ENCODE measurements at places on chromosomes 5 and 9.

DNA sequence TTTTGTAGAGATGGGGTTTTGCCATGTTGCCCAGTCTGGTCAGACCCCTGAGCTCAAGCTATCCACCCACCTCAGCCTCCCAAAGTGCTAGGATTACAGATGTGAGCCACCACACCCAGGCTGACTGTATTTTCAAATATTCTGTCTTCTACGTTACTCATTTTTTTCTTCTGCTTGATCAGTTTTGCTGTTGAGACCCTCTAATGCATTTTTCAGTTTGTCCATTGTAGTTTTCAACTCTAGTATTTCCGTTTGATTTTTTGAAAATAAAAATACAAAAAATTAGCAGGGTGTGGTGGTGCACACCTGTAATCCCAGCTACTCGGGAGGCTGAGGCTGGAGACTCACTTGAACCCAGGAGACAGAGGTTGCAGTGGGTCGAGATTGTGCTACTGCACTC is 10.5 kb upstream of the LRRC70 start:
- DNase-seq: no peak

DNA sequence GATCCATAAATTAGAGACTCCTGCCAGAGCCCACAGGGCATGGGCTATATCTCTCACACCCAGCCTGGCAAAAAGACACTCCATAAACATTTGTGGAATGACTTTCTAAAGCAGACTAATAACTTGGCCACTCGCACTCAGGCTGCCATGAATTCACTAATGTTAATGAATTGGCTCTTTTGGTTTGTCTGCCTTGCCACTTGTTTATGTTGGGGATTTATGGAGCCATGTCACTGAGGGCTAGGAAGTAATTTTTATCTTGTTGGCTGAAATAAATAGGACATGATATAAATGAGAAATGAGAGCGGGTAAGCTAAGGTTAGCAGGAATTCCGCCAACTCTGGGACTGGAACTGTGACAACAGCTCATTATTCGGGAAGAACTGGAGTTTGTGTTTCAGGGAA is 55.2 kb downstream of the DROSHA start:
- DNase-seq: no peak

DNA sequence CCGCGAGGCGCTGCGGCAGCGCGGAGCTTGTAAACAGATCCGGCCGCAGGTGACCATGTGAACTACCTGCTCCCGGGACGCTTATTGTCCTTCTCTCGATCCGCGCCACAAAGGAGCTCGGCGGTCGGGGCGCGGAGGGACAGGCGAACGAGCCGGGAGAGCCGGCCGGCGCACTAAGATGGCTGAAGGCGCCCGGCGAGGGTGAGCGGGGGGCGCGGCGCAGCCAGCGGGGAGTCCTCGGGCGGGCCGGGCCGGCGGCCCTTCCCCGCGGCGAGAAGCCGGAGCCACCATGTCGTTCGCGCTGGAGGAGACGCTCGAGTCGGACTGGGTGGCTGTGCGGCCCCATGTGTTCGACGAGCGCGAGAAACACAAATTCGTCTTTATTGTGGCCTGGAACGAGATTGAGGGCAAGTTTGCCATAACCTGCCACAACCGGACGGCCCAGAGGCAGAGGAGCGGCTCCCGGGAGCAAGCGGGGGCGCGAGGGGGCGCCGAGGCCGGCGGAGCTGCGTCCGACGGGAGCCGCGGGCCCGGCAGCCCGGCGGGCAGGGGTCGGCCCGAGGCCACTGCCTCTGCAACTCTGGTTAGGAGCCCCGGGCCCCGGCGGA is 535 bp downstream of the JMY start:
- DNase-seq: no peak

DNA sequence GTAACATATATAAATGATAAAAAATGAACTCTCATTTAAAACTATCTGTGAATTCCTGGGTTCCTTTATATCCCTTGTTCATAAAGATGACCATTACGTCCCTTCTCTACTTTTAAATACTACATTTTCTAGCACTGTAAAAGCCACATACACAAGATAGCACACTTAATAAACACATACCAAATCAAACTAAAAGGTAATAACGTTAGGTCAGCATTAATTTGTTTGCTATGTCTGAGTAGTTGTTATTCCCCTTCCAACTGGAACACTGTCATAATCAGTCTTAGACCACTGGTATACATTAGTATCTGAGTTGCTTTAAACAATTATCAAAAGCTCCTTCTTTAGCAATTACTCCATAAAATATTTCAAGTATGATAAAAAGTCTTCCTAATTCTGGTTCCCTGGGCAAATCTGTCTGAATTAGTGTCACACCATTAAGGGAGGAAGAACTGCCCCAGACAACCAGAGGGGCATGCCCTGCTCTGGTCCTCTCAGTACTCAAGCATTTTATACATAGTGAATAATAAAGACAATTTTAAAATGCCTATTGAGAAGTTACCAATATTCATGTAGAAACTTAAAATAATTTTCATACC is 98.1 kb downstream of the RAPGEF6 start:
- DNase-seq: no peak

- DNase-seq: no peak
Observed at GRCh38 chr5:75331095-75332090, 5.6 kb upstream of the HMGCR start.

Measured in gastrocnemius medialis (tissue), 4 donors.